PC-3 (cell line): ENCODE measurements at places on chromosomes 13 and 19. TPM values are rescaled to one million over a fixed set of nuclear protein-coding genes. Genes with fewer than 3 reads are reported as not detected.

Gene ZNF610
- total RNA-seq: 0.23 and 0.29 TPM in 2 replicates

Gene CEACAM21
- not detected in 2 replicates for total RNA-seq

Gene TUBB4A
- 4.6 and 6.0 TPM in 2 replicates for total RNA-seq

GRCh38 chr13:53250272-53250875 lies 221.8 kb downstream of the OLFM4 start:
- H3K4me1 ChIP-seq: no peaks in the 10 kb centered on the region
- no peak overlapping the region for H3K4me3 ChIP-seq
- H3K27ac ChIP-seq: no peak overlapping the region
- DNase-seq: peak; percentile 79

DNA sequence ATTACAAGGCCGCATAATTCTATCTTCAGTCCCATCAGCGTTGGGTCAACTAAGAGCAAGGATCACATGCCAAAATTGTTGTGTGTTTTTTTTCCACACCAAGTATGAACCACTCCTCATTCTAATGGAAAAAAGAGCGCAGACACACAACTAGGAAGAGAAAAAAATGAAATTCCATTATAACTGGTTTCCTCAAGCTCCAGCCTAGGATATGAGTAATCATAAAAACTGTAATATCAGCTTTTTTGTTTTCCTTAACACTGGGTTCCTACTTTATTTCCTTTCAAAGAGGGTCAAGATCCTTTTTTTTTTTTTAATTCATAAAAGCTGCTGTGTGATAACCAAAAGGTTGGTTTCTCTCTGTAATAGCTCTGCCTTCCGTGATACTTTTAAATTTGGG lies 19.4 kb downstream of the TSHZ3 start:
- no peak overlapping the region for H3K27ac ChIP-seq
- no peak overlapping the region for H3K4me3 ChIP-seq
- no peaks in the 10 kb centered on the region for H3K4me1 ChIP-seq
- no peak for DNase-seq
- no peaks in the 10 kb centered on the region for H3K27me3 ChIP-seq

Gene SHISA2
- 7.8 TPM in 2 replicates for total RNA-seq

Gene FUT2
- total RNA-seq: 0.69 TPM in 1 of 2 replicates, not detected in the other

DNA sequence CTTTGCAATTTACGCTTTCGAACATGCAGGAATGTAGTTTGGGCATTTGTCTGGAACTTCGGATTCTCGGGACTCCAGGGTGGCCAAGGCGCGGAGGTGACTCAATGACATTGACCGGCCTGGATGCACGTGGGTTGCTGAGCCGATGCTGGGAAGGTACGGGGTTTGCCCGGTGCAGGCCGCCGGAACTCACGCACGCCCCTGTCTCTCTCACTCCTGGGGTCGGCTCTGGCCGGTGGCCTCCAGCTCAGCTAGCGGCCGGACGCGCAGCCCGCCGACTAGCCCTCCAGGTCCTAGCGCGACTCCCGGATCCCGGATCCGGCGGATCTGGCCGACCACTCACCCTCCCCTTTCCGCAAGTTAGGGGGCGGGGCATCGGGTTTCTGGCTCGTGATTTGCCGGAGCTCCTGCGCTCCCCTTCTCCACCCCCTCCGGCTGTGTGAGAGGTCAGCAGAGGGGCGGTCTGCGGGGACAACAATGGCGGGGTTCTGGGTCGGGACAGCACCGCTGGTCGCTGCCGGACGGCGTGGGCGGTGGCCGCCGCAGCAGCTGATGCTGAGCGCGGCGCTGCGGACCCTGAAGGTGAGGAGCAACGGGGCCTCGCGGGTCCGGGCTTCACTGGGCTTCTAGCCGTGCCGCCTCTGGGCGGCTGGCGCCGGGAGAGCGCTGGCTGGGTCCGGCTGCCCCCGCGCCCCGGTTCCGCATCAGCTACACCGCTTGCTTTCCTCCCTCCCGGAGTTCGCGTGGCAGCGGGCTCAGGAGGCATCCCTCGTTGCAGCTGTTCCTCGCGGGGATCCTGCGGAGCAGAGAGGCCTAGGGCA lies at the start of gene PCCA:
TSS of gene PCCA (plus strand) at position 450 of the 821 bp plus-strand sequence. CDS start at position 478, 28 bp downstream.
- H3K27ac ChIP-seq: no peak within 1 kb of the TSS
- H3K4me1 ChIP-seq: peaks cover 11% of the 10 kb centered on the region; the same call in 1 of the 2 replicates
- no peaks in the 10 kb centered on the region for H3K27me3 ChIP-seq
- peak within 1 kb of the TSS; percentile 88 for H3K4me3 ChIP-seq
- DNase-seq: peak; percentile 86

DNA sequence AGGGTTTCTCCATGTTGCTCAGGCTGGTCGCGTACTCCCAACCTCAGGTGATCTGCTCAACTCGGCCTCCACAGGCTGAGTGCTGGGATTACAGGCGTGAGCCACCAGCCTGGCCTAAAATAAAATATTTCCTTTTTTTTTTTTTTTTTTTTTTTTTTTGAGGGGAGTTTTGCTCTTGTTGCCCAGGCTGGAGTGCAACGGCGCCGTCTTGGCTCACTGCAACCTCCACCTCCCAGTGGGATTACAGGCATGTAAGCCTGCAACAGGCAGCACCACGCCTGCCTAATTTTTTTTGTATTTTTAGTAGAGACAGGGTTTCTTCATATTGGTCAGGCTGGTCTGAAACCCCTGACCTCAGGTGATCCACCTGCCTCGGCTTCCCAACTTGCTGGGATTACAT lies 4.9 kb downstream of the ZNF506 start:
- H3K27ac ChIP-seq: no peak overlapping the region
- H3K4me1 ChIP-seq: no peaks in the 10 kb centered on the region
- H3K27me3 ChIP-seq: no peaks in the 10 kb centered on the region
- no peak overlapping the region for H3K4me3 ChIP-seq
- H3K36me3 ChIP-seq: peaks cover 6% of the 10 kb centered on the region; the same call in 1 of the 2 replicates
- no peak for DNase-seq

GRCh38 chr13:53266757-53267156 lies 238.1 kb downstream of the OLFM4 start:
- no peak for DNase-seq
- H3K4me3 ChIP-seq: no peak overlapping the region
- H3K27me3 ChIP-seq: no peaks in the 10 kb centered on the region
- no peak overlapping the region for H3K27ac ChIP-seq
- no peaks in the 10 kb centered on the region for H3K4me1 ChIP-seq

DNA sequence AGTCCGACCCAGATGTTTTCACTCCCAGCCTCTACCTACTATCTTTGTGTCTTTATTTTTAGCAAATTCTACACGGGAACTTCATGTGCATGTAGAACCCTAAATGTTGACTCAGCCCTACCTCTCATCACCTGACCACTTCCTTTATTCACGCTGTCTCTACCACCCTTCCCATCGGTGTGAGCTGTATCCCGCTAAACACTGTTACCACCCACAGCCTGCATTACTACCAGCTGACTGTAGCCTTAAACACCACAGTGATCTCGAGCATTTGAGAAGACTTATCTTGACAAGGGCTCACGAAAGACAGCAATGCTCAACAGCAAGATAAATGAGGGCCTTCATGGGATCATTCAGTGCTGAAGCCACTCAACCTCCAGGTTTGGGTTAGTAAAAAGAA lies 15.1 kb downstream of the NCR1 start:
- H3K27ac ChIP-seq: no peak overlapping the region
- no peak for DNase-seq
- no peak overlapping the region for H3K4me3 ChIP-seq
- H3K36me3 ChIP-seq: no peaks in the 10 kb centered on the region
- no peaks in the 10 kb centered on the region for H3K4me1 ChIP-seq

Gene KLK10
- total RNA-seq: 1.2 and 2.9 TPM in 2 replicates

Gene ERICH6B
- total RNA-seq: not detected in 2 replicates

- no peak overlapping the region for H3K27ac ChIP-seq
- H3K4me1 ChIP-seq: peaks cover 16% of the 10 kb centered on the region
- no peaks in the 10 kb centered on the region for H3K27me3 ChIP-seq
- peak; percentile 3 for DNase-seq
- no peaks in the 10 kb centered on the region for H3K36me3 ChIP-seq
- H3K4me3 ChIP-seq: peak overlapping the region; percentile 60; the same call in 1 of the 2 replicates
Observed at GRCh38 chr13:113151745-113152690, 6.4 kb upstream of the PROZ start.

DNA sequence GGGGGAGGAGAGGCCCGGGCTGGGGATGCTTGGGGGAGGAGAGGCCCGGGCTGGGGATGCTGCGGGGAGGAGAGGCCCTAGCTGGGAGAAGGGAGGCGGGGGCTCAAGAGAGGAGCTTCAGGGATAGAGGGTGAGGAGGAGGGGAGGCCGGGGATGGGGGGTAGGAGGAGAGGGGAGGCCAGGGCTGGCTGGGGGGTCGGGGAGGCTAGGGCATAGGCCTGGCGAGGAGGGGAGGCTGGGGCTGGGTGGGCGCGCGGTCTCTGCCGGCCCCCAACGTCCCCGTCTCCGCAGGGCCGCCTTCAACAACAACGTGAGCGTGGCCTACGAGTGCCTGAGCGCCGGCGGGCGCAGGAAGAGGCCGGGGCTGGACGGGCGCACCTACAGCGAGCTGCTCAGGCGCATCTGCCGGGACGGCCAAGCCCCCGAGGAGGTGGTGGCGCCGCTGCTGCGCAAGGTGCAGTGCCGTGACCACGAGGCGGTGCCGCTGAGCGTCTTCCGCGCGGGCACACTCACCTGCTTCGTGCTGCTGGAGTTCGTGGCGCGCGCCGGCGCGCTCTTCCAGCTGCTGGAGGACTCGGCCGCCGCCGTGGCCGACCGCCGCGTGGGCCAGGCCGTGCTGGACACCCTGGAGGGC lies 11.4 kb downstream of the TPGS1 start:
- H3K27ac ChIP-seq: no peak overlapping the region
- H3K4me3 ChIP-seq: no peak overlapping the region
- no peak for DNase-seq
- no peaks in the 10 kb centered on the region for H3K36me3 ChIP-seq
- H3K27me3 ChIP-seq: no peaks in the 10 kb centered on the region
- no peaks in the 10 kb centered on the region for H3K4me1 ChIP-seq

Gene NKG7
- total RNA-seq: not detected in 2 replicates

DNA sequence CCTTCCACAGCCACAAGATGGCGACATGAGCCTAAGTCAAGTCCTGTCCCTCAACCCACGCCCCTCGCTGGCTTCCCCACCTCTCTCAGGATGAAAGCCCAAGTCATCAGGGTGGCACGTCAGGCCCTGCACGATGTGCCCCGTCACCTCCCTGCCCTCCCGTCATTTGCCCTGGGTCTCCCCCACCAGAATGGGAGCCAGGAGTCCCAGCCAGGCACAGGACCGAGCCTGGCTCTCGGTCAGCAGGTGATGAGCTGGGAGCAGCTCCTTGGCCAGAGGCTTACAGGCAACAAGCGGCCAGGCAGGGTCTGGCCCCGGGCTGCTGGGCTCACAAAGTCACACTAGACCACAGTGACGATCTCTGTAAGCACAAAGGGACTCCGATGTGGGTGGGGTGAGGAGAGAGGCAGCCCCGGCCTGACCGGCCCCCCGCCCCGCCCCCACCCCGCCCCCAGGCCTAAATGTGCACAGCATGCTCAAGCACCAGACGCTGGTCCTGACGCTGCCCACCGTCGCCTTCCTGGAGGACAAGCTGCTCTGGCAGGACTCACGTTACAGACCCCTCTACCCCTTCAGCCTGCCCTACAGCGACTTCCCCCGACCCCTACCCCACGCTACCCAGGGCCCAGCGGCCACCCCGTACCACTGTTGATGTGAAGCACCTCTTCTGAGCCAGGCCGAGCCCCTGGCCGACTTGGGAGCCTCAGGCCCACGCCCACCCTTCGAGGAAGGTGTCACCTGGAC lies 7.3 kb downstream of the MRPL4 start:
- no peak overlapping the region for H3K4me3 ChIP-seq
- H3K27ac ChIP-seq: 0 out of 2 replicates have a peak overlapping the region, but pooled peaks have one; percentile 5
- H3K4me1 ChIP-seq: peaks cover 11% of the 10 kb centered on the region
- H3K36me3 ChIP-seq: peaks cover 33% of the 10 kb centered on the region

DNA sequence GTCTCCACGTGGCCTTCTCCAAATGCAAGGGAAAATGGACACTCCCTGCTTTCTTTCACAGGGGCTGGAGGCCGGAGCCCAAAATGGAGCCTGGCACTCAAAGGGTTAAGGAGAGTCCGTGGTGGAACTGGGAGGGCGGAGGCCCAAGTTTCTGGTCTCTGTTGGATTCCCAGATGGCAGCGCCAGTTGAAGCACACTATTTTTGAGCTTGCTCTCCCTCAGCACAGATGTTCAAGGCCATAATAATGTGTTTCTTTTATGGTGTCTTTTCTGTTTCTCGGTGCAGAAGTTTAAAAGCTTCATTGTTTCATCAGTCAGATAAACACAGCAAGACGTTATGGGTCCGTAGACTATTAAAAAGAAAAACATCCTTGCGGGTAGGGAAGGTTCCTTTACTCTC lies 67.6 kb downstream of the TNFRSF19 start:
- H3K36me3 ChIP-seq: no peaks in the 10 kb centered on the region
- no peaks in the 10 kb centered on the region for H3K4me1 ChIP-seq
- no peak for DNase-seq

- H3K4me1 ChIP-seq: peaks cover 4% of the 10 kb centered on the region
- no peak overlapping the region for H3K27ac ChIP-seq
- H3K4me3 ChIP-seq: no peak overlapping the region
- DNase-seq: no peak
- no peaks in the 10 kb centered on the region for H3K27me3 ChIP-seq
Observed at GRCh38 chr19:14053032-14053431, 8.8 kb downstream of the PALM3 start.

Gene PRTN3
- 0.29 and 0.40 TPM in 2 replicates for total RNA-seq

Gene LPAR2
- total RNA-seq: 26.6 and 31.0 TPM in 2 replicates

- H3K4me3 ChIP-seq: peak overlapping the region; percentile 92
- no peaks in the 10 kb centered on the region for H3K27me3 ChIP-seq
- peaks cover 33% of the 10 kb centered on the region for H3K4me1 ChIP-seq
- peak overlapping the region; percentile 95 for H3K27ac ChIP-seq
- H3K36me3 ChIP-seq: peaks cover 22% of the 10 kb centered on the region
- peak; percentile 7 for DNase-seq
Observed at GRCh38 chr19:23394511-23394910, 760 bp downstream of the ZNF91 start.

- H3K27me3 ChIP-seq: no peaks in the 10 kb centered on the region
- DNase-seq: peak; percentile 36
- no peaks in the 10 kb centered on the region for H3K4me1 ChIP-seq
- no peaks in the 10 kb centered on the region for H3K36me3 ChIP-seq
- no peak overlapping the region for H3K4me3 ChIP-seq
Observed at GRCh38 chr13:78971355-78972025, 312.5 kb upstream of the OBI1 start.

DNA sequence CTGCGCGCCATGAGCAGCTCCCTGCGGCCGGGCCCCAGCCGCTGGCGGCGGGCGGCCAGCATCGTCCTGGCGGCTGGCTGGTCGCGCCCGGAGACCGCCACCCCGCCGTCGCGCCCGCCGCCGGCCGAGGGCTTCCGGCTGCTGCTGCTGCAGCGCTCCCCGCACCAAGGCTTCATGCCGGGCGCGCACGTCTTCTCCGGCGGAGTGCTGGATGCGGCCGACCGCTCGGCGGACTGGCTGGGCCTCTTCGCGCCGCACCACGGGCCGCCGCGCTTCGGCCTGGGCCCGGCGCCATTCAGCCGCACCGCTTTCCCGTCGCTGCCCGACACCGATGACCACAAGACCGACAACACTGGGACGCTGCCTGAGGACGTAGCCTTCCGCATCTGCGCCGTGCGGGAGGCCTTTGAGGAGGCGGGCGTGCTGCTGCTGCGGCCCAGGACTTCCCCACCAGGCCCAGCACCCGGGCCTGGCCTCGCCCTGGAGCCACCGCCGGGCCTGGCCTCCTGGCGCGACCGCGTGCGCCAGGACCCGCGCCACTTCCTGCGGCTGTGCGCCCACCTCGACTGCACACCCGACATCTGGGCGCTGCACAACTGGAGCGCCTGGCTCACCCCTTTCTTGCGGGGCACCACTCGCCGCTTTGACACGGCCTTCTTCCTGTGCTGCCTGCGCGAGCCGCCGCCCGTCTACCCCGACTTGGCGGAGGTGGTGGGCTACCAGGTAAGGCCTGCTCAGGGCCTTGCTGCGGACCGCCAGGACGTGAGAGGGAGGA lies 518 bp downstream of the NUDT19 start:
- DNase-seq: peak; percentile 49
- peaks cover 18% of the 10 kb centered on the region for H3K4me1 ChIP-seq
- H3K27ac ChIP-seq: peak overlapping the region; percentile 34
- H3K4me3 ChIP-seq: peak overlapping the region; percentile 90

Gene PLVAP
- not detected in 2 replicates for total RNA-seq
